Frontal cortex (tissue), 4 donors: ENCODE measurements at places on chromosomes 1 and 21.
A peak's percentile ranks its signal among the peaks of the same experiment; 100 is the strongest.

GRCh38 chr1:31961536-31961935, 23.4 kb upstream of the PTP4A2 start:
- DNase-seq = no peak

GRCh38 chr1:35929730-35930592, 944 bp upstream of the AGO3 start:
- peak; percentile 44 for DNase-seq

DNA sequence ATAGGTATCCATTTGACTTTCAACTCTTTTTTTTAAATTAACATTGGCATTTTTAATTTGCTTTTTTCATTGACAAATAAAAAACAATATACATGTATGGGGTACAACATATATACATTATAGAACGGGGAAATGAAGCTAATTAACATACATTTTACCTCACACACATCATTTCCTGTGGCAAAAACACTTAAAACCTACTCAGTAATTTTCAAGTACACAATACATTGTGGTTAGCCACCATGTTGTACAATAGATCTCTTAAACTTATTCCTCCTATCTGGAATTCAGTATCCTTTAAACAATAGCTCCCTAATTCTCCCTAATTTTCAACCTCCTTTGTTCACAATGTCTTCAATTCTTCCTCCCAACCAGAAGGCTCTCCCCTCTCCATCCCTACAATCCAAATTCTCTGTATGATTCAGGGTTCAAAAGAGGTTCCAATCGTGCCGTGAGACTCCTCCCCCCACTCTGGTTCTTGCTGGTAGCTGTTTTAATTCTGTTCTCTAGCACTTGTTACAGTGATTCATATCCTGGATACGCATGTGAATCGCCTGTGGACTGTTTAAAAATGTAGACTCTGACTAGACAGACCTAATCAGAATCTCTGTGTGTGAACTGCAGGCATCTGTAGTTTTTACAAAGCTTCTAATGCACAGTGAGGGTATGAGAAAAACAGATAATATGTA, 87.6 kb upstream of the DUSP10 start:
- DNase-seq = no peak

DNA sequence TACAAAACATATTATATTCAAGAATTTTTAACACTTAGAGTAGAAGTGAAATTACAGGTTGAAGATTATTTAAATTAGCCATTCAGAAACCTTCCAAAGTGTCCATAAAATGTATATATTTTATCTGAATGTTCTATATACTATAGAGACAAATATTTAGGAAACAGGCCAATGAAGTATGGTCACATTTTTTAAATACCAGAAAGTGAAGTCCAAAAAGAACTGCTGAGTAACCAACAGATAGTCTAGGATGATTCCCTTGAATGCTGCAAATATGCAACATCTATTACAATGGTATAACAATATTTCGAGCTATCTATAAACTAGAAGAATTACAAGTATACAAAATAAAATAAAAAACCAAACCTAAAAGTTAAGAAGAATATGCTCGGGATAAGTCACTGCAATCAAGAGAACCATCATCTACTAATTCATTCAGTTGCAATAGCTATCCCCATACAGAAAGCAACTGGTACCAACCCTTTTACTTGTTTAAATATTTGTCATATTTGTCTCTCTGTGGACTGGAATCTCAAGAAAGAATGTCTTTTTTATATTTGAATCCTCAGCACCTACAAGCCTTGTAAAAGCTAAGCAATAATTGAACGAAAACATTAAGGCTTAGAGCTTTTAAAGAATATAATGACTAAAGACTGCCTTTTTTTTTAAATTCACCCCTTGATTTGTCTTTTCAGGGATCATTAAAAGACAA, 8.1 kb downstream of the ODF2L start:
- DNase-seq = no peak

DNA sequence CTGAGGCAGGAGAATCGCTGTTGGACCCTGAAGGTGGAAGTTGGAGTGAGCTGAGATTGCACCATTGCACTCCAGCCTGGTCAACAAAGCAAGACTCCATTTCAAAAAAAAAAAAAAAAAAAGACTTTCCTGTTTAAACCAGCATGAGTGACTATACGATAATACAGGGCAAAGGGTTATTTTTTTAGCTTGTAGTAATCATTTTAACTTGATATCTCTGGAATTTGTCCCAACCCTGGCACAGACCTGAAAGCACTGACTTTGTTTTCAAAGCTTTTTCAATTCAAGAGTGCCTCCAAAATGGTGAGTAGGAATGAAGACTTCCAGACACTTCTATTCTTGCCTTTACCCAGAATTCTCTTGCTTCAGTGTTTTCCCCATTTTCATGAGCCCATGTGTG, 4.4 kb upstream of the TMCO2 start:
- DNase-seq = no peak

DNA sequence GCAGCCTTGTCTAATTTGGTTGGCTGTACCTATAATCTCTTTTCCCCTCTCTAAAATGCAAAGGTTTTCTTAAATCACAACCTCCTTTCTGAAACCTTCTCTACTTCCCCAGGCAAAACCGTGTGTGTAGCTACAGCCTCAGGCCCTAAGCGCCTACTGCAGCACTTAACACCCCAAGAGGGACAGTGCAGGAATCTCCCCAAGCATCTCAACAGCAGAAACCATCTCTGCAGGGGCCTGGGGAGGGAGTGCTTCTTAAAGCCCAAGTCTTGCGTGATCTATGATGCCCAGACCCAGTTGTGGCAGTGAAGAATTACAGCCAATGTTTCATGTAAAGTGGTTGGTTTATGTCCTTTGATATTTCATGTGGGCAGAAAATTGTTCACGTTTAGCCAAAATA, 159.3 kb downstream of the DSCAM start:
- no peak for DNase-seq

DNA sequence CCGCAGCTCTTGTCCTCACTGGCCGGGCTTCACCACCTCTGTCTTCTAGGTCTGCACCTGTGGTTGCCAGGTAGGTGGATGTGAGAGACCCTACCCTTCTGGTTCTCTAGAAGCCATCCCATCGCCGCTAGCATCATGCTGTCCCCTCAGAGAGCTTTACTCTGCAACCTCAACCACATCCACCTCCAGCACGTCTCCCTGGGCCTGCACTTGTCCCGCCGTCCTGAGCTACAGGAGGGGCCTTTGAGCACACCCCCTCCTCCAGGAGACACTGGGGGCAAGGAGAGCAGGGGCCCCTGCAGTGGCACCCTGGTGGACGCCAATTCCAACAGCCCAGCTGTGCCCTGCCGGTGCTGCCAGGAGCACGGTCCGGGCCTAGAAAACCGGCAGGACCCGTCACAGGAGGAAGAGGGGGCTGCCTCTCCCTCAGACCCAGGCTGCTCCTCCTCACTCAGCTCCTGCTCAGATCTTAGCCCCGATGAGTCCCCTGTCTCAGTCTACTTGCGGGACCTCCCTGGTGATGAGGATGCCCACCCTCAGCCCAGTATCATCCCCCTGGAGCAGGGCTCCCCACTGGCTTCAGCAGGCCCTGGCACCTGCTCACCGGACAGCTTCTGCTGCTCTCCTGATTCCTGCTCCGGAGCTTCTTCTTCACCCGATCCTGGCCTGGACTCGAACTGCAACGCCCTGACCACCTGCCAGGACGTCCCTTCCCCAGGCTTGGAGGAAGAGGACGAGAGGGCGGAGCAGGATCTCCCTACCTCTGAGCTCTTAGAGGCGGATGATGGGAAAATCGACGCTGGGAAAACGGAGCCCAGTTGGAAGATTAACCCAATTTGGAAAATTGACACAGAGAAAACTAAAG, 1.2 kb downstream of the RUSC1 start:
- DNase-seq = no peak

- DNase-seq = peak; percentile 34
These were observed 133.7 kb downstream of the CAPN8 start for GRCh38 chr1:223531742-223532341.

- no peak for DNase-seq
These were observed 34.7 kb downstream of the PTPRU start for GRCh38 chr1:29270929-29271521.

DNA sequence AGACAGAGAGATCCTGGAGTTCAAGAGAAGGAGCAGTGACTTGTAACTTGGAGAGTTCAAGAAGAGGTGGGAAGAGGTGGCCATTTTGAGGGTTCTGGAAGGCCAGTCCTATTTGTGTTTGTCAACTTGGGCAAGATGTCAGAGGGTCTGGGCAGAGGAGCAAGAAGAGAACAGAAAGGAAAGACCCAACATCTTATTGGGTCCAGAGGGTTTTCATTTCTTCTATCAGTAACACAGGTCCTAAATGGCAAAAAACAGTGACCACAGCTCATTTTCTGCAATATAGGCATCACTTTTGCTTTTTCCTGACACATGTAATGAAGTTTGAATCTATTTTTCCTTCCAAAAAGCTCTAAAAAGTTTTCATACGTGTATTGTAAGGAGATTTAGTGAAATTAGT, 38.3 kb upstream of the MAP10 start:
- DNase-seq = no peak

DNA sequence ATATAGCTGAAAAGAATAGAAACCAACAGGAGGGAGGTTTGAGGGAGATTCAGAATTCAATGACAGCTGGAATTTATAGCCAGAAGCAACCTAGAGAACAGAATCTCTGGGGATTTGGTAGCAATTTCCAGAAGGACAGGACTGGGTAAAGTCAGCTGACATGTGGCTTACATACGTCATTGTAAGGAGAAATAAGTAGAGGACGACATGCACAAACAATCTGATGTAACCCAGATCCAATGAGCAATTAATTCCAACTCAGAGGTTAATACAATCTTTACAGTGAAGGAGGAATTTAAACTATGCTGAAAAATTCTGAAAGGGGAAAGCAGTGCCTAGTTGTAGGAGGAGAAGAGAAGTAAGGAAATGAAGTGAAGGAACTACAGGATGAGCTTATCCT, 383.9 kb downstream of the PTBP2 start:
- DNase-seq = no peak

GRCh38 chr1:60636946-60637345, 445.4 kb upstream of the NFIA start:
- DNase-seq = no peak

DNA sequence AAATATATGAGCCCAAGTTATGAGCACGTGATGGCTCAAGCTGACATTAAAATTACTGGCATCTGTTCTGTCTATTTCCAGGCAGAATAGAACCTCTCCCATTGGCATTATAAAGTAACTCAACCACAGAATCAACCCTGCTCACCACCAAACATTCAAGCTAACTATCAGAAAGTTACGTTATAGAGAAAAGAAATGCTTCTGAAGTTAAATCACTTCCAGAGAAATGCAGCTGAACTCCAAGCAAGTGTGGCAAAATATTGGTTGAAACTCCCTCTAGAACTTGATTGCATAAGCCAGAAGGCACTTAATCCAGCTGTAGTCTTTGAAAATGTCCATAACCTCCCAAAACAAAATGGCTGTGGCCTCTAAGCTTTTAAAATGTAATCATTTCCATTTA, 36.2 kb upstream of the UBE2U start:
- no peak for DNase-seq

DNA sequence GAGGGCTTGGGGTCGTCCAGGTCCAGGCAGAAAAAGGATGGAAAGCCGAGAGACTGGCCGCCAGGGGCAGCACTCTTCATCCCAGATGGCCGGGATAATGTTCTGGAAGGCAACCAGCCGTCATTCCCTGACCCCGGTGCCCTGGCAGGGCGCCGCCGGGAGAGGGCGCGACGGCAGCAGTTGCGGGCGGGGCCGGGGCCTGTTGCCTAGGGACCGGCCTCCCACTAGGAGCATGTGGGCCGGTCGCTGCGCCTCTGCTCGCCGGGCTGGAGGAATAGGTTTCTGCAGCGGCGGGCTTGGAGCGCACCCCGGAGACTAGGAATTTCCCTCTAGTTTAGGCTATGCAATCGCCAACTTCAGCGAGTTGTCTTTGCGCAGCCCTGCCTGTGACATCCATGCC, 11.0 kb downstream of the DMRTB1 start:
- peak; percentile 54 for DNase-seq

GRCh38 chr1:107357376-107357775, 216.5 kb downstream of the NTNG1 start:
- no peak for DNase-seq

DNA sequence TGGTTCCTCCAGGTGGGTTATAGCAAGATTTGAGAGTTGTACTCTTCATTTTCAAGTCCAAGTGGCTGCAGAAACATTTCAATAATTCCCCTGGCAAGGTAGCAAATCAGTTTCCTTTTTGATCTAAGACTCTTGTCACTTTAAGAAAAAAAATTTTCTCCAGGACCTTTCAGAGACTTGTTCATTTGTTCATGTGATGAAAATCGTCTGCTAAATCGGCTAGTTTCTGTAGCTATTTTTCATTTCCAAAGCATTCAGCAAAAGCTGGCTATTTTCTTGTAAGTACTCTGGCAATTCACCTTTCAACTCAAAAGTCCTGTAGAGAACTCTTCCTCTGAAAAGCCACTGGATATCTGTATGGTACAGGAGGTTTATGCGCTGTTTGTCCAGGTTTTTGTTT, 93.5 kb downstream of the LTN1 start:
- DNase-seq = no peak

DNA sequence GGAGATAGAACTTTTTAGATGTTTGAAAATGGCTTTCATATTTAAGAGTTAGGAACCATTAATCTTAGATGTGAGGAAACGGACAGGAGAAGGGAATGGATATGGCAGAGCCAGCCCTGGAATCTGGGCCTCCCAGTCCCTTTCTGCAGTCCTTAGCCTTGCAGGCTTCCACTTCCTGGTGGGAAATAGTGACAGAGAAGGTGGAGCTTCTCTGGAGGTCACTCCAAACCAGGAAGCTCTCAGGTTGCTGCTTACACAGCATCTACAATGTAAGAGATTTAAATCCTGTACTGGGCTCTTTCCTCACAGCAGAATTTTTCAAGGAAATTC, 2.5 kb downstream of the S100A11 start:
- DNase-seq = no peak

- DNase-seq = no peak
These were observed 40.1 kb downstream of the MAST2 start for GRCh38 chr1:45843474-45843905.

GRCh38 chr1:20376171-20376570, 85.5 kb downstream of the VWA5B1 start:
- no peak for DNase-seq

GRCh38 chr1:145785547-145785946, 38.3 kb downstream of the RNF115 start:
- DNase-seq = no peak

DNA sequence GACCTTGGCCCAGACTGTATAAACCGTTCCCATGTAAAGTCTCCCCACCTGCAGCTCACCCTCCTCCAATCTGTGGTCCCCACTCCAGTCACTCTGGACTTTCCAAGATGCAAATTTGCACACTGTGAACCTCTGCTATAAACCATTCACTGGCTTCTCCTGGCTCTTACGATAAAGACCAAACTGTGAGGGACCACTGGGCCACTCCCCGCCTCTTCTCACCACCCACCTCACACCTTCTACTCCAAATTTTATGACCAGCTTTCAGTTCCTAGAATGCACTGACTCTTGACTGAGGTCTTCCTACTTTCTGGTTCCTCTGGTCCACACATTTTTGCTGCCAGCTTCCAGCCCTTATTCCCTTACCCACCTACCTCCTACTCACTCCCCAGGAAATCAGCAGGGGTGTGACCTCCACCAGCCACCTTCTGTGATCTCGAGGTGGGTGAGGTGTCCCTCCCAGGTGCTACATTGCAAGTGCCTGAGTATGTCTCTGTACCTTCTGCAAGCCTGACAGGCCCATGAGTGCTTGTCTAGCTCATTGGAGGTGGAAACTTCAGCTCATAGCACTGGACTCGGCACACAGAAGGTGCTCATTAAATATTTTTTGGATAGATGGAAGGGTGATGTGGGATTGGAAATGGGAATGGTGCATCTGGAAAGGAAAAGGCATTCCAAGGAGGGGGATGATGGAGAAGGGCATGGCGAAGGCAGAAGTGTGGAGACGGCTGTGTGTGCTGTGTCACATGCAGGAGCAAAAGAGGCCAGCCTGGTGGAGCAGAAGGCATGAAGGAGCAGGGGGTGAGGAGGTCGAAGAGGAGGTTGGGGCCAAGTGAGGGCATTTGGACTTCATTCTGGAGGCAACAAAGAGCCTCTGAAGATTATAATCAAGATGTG, 15.6 kb upstream of the CSF1 start:
- DNase-seq = no peak
